ENCODE measurements at places on chromosomes 11 and 22.
A peak's percentile ranks its signal among the peaks of the same experiment; 100 is the strongest.

- no peak for DNase-seq
Observed at GRCh38 chr11:19345848-19346681, 105.3 kb upstream of the E2F8 start.

GRCh38 chr22:19478045-19478900 is 720 bp downstream of the UFD1 start:
- no peak for DNase-seq

DNA sequence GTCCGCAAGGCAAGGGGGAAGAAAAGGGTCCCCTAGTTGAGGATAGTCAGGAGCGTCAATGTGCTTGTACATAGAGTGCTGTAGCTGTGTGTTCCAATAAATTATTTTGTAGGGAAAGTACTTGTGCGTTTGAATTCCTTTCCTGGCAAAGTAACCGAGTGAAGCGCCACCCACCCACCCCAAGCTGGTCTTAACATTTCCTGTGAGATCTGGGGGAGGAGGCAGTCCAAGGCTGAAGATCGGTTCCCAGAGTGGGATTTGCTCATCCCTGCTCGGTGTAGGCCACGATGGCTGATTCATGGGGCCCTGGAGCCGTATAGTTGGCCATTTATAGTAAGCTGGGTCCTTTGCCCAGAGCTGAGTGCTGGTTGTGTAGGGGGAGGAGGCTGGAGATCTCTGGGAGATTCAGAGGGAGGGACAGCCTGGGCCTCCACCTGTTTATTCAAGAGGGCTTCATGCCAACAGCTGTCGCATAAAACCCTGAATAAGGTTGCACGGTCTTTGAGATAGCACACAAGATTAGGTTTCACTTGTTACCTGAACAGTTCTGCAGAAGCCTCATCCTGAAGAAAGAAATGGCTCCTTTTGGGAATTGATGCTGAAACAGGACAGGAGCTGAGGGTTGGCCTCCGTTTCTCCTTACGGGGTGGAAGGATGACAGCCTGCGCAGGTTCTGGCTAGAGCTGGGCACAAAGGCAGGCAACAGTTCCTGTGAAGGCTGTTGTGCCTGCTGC is 2.4 kb downstream of the ATF4 start:
- DNase-seq = no peak

GRCh38 chr11:69799582-69799981 is 19.6 kb downstream of the FGF3 start:
- no peak for DNase-seq

- DNase-seq = no peak
Observed at GRCh38 chr11:63551889-63552266, 11.3 kb downstream of the PLAAT2 start.

- DNase-seq = peak; percentile 32
Observed at GRCh38 chr22:21816787-21817496, 50.5 kb downstream of the MAPK1 start.

DNA sequence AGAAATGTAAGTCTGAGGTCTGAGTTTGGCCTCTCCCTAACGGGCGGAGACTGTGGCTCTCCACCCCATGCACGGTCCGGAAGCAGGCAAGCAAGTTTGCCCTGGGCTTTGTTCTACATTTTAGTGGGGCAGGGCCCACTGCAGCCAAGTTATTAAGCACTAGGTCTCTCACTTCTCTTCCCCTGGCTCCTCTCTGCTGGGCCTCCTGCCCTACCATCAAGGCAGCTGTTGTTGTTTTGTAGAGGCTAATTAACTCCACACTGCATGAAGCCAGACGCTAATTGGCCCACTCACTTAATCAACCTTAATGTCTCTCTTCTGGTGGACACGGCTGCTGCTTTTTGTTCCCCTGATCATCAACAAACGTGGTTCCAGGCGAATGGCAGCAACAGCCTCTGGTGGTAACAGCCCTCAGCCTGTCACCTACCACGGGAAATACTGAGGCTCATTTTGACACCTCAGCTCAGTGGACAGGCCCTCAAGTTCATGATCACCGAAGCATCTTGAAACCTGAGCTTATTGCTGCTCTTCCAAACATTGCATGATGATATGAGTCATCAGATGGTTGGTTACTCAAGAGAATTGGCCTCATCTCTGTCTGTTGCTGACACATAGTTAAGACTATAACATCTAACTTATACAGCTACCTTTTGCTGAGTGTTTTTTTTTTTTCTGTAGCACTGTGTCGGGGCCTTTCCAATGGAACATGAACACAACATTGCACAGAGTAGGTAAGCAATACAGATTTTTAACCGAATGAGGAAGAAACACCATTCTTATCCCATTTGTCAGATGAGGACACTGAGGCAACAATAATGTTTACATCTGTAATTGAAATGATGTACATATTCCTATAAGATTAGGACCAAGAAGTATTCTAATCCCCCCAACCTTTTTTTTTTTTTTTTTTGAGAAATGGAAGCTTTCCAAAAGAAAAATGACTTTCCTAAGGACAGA is 20.8 kb upstream of the LMO2 start:
- no peak for DNase-seq

GRCh38 chr11:132999516-132999915 is 532.8 kb downstream of the OPCML start:
- no peak for DNase-seq

DNA sequence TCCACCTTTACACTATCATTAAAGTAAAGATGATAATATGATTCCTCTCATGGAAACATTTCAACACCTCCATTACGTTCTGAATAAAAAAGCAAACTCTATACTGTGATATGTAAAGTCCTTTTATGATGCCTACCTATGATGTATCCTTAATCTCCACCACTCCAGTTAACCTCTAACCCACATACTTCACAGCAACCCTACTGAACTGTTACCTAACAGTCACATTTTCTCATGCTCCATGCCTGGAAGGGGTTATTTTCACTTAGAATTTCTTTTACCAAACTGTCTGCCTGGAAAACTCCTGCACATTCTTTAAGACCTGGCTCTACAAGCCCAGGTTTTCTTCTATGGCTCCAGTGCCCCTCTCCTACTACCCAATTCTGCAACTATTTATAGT is 129.1 kb downstream of the FCHSD2 start:
- DNase-seq = no peak

- no peak for DNase-seq
Observed at GRCh38 chr11:29435421-29435820, 581.4 kb downstream of the KCNA4 start.

DNA sequence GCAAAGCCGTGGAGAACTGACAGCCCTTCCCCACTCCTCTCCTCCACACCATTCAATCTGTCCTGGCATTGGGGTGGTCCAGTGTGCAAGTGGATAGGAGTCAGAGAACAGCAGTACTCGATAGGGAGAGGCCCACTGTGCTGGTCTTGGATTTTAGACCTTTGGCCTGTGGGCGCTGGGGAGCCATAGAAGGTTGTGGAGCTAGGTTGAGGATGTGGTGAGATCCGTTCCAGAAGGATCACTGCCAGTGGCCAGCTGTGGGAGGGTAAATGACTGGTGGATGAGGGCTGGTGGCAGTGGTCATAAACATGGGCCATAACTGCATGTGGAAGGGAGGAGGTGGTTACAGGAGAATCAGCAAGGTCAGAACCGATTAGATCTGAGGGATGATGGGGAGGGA is 28.6 kb downstream of the ANO1 start:
- DNase-seq = no peak

DNA sequence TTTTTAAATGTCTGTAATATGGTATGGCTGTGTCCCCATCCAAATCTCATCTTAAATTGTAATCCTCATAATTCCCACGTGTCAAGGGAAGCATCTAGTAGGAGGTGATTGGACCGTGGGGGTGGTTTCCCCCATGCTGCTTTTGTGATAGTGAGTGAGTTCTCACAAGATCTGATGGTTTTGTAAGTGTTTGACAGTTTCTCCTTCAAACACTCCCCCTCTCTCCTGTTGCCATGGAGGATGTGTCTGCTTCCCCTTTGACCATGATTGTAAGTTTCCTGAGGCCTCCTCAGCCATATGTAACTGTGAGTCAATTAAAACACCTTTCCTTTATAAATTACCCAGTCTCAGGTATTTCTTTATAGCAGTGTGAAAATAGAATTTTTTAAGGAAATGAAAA is 31.1 kb upstream of the CD44 start:
- DNase-seq = no peak

DNA sequence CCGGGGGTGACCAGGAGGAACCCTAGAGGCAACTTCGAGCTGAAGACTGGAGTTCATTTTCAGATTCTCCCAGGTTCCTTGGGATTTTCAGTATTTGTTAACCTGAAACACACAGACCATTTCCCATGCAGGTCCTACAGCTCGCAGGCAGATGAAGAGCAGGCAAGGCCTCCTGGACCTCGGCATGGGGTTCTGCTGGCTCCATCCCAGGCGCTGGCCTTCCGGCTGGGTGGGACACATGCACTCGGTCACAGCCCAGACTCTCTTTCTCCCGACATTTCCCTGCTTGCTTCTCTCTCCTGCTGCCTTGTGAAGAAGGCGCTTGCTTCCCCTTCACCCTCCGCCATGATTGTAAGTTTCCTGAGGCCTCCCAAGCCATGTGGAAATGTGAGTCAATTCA is 15.4 kb upstream of the TTLL12 start:
- DNase-seq = no peak

- no peak for DNase-seq
Observed at GRCh38 chr11:62671236-62671607, 251 bp upstream of the UQCC3 start.

GRCh38 chr11:130906616-130907015 is 9.7 kb downstream of the SNX19 start:
- no peak for DNase-seq
